ENCODE measurements at places on chromosomes 3 and 15.

- H3K4me1 ChIP-seq: peaks cover 5% of the 10 kb centered on the region
- H3K4me3 ChIP-seq: no peak overlapping the region
These were observed 424.0 kb upstream of the C2CD4B start for GRCh38 chr15:62588938-62589670.

GRCh38 chr3:191253089-191253799 lies 54.2 kb downstream of the OSTN start:
- H3K36me3 ChIP-seq: no peaks in the 10 kb centered on the region
- H3K4me3 ChIP-seq: no peak overlapping the region
- no peaks in the 10 kb centered on the region for H3K4me1 ChIP-seq
- H3K27me3 ChIP-seq: no peaks in the 10 kb centered on the region
- no peak overlapping the region for H3K27ac ChIP-seq
- no peak for DNase-seq

GRCh38 chr15:96331144-96331944 lies 844 bp downstream of the NR2F2 start:
- H3K27me3 ChIP-seq: no peaks in the 10 kb centered on the region
- peaks cover 33% of the 10 kb centered on the region for H3K36me3 ChIP-seq
- H3K4me1 ChIP-seq: no peaks in the 10 kb centered on the region
- peak overlapping the region; percentile 98 for H3K27ac ChIP-seq
- peak; percentile 62 for DNase-seq

- H3K27ac ChIP-seq: no peak overlapping the region
- H3K4me1 ChIP-seq: no peaks in the 10 kb centered on the region
- DNase-seq: no peak
- H3K4me3 ChIP-seq: no peak overlapping the region
- H3K27me3 ChIP-seq: no peaks in the 10 kb centered on the region
These were observed 539.1 kb upstream of the ROBO2 start for GRCh38 chr3:76500746-76501275.

DNA sequence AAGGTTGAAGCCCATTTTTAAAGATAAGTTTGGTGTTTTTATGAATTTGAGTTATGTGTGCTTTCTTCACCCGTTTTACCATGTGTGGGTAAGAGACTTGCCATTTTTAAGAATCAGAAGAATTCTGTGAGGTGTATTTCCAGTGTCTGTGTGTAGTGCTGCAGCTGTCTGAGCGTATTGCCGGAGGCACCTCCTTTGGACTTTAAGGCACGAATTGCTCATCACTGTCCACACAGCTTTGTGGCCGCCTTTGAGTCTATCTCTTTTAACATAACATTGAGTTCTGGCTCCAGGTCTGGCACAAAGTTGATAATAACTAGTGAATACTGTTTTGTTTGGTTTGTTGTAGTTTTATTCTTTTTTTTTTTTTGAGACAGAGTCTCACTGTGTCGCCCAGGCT lies 25.8 kb downstream of the SCG5 start:
- H3K27ac ChIP-seq: no peak overlapping the region
- no peaks in the 10 kb centered on the region for H3K36me3 ChIP-seq
- H3K27me3 ChIP-seq: no peaks in the 10 kb centered on the region
- no peak for DNase-seq

DNA sequence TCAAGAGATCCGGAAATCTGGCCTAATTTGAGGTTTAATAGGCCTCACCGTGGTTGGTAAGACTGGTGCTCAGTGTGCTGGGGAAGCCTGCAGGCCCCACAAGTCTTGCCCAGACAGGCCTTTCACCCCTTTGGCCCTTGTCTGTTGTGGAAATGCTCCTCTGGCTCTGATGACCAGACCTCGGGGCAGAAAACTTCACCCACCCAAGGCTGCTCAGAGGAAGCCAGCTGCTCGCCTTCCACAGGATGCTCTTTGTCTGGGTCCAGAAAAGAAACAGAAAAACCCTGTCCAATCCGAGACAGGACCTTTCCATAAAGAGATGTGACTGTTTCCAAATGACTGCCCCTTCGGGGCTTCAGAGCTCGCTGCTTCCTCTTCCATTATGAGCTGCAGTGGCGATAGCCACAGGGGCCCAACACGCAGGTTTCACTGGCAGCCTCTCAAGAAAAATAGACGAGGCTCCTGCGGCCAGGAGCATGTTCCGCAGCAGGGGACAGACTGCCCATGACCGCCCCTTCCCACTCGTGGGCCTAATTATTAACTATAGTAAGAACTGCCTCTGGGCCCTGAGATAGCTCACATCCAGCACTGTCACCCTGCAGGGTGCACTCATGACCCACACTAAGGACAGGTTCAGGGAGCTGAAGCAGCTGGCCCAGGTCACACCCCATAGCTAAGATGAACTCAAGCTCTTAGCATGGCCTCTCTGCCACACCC lies 6.8 kb upstream of the SNX22 start:
- peaks cover 27% of the 10 kb centered on the region for H3K4me1 ChIP-seq
- no peaks in the 10 kb centered on the region for H3K27me3 ChIP-seq
- peak overlapping the region; percentile 80 for H3K27ac ChIP-seq
- no peak for DNase-seq
- no peak overlapping the region for H3K4me3 ChIP-seq

- H3K27ac ChIP-seq: no peak overlapping the region
- no peak for DNase-seq
- H3K4me1 ChIP-seq: no peaks in the 10 kb centered on the region
- H3K36me3 ChIP-seq: no peaks in the 10 kb centered on the region
These were observed 339.1 kb downstream of the NTRK3 start for GRCh38 chr15:87917480-87917879.

DNA sequence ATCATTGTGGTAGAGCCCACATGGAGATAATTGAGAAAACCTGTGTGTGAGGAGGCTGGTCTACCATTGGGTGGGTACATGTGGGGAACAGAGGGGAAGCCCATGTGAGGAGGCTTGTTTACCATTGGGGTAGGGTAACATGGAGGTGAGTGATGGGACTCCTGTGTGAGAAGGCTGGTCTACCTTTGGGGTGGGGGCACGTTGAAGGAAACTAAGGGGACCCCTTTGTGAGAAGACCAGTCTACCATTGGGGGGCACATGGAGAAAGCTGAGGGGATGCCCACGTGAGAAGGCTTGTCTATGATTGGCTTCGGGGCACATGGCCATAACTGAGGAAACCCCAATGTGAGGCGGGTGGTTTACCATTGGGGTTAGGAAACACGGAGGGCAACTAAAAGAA lies 158.5 kb downstream of the FBLN2 start:
- H3K36me3 ChIP-seq: no peaks in the 10 kb centered on the region
- no peak overlapping the region for H3K27ac ChIP-seq
- no peaks in the 10 kb centered on the region for H3K27me3 ChIP-seq
- no peak for DNase-seq

DNA sequence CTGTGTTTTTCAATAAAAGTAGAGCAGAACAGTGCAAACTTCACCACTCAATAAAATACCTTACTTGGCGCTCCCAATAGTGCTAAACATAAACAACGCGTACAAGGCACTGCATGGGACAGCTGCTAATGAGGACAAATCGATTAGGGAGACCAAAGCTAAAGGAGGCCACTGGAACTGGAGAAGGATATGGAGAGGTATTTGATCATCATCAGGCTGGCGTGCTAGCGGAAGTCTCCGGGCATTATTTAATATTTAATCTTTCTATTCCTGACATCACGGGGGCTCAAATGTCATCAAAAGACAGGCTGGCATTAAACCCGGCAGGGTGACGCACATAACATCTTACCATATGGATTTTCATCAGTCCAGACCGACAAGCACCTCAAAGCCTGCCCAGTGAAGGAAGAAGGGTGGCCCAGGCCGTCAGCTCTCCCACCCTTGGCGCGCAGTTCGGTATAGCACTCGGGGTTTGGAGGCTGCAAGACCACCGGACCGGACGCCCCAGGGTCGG lies 604 bp downstream of the CCPG1 start:
- DNase-seq: no peak
- no peaks in the 10 kb centered on the region for H3K27me3 ChIP-seq
- peak overlapping the region; percentile 85 for H3K4me3 ChIP-seq
- peaks cover 2% of the 10 kb centered on the region for H3K4me1 ChIP-seq
- H3K36me3 ChIP-seq: peaks cover 2% of the 10 kb centered on the region

- no peak overlapping the region for H3K27ac ChIP-seq
- no peak for DNase-seq
- no peak overlapping the region for H3K4me3 ChIP-seq
These were observed 985.7 kb downstream of the TUSC7 start for GRCh38 chr3:117695321-117695720.

DNA sequence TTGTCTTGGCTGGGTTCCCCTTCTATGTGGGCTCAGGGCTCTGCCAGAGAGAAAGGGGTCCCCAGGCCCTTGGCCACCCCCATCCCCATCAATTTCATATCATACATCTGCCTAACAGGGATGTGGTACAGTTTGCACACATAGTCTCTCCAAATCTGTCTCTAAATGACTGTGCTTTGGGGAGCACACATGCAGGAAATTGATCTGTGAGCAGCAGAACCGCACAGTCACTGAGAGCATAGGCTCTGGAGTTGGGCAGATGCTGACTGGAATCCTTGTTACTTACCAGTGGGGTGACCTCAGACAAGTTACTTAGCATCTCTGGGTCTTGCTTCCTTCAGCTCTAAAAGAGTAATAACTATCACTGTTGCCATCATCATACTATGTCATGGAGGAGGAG lies 273.9 kb downstream of the ABHD5 start:
- H3K27me3 ChIP-seq: peaks cover 7% of the 10 kb centered on the region
- H3K4me3 ChIP-seq: no peak overlapping the region
- no peaks in the 10 kb centered on the region for H3K36me3 ChIP-seq
- H3K4me1 ChIP-seq: peaks cover 4% of the 10 kb centered on the region
- no peak overlapping the region for H3K27ac ChIP-seq

DNA sequence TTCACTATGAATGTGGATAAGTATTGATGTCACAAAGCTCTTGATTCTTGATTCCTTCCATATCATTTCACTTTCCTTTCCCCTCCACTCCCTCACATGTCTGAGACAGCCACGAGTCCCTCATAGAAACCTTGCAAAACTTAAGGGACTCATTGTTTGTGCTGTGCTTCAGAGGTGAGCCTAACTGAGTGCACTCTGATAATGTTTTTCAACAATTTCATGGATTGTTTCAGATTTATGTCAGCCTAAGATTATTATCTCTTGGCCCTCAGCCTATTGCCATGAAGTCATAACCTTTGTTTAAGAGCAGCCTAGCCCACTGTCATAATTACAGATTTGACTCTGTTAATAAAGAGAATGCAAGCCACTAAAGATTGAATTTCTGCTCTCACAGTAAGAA lies 363.6 kb downstream of the MECOM start:
- no peaks in the 10 kb centered on the region for H3K36me3 ChIP-seq
- H3K27ac ChIP-seq: no peak overlapping the region
- H3K4me3 ChIP-seq: no peak overlapping the region
- no peaks in the 10 kb centered on the region for H3K27me3 ChIP-seq
- H3K4me1 ChIP-seq: no peaks in the 10 kb centered on the region
- DNase-seq: no peak

DNA sequence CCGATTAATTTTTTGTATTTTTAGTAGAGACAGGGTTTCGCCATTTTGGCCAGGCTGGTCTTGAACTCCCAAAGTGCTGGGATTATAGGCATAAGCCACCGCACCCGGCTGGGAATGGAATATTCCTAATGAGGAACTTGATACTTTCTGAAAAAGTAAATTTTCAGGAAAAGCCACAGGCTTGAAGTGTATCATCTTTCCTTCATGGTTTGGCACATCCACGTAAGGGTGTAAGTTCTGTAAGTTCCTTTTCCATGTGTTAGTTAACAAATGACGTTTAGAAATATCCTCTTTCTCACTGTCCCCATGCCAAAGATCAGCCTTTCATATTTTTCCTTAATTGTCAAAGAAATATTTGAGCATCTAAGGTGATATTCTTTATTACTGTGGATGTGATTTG lies 24.9 kb downstream of the TMEM45A start:
- H3K4me1 ChIP-seq: peaks cover 2% of the 10 kb centered on the region
- H3K36me3 ChIP-seq: peaks cover 4% of the 10 kb centered on the region
- no peak for DNase-seq
- no peak overlapping the region for H3K27ac ChIP-seq

DNA sequence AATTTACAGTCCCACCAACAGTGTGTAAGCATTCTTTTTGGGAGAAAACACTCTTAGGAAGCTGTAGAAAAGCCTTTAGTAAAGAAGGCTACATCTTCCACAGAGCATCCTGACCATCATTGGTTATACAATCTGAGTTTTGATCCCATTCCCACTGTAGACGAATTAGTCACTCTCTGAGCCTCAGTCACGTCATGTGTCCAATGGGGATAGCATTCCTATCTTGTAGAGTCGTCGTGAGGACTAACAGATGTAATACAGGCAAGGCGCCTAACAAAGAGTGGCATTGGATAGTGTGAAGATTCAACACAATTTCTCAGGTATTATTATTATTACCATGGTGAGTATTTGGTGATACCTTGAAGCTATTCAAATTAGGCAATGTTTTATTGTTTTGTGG lies 44.0 kb upstream of the ALDH1A3 start:
- H3K27ac ChIP-seq: no peak overlapping the region
- DNase-seq: no peak
- H3K4me1 ChIP-seq: no peaks in the 10 kb centered on the region
- H3K27me3 ChIP-seq: no peaks in the 10 kb centered on the region
- H3K4me3 ChIP-seq: no peak overlapping the region

DNA sequence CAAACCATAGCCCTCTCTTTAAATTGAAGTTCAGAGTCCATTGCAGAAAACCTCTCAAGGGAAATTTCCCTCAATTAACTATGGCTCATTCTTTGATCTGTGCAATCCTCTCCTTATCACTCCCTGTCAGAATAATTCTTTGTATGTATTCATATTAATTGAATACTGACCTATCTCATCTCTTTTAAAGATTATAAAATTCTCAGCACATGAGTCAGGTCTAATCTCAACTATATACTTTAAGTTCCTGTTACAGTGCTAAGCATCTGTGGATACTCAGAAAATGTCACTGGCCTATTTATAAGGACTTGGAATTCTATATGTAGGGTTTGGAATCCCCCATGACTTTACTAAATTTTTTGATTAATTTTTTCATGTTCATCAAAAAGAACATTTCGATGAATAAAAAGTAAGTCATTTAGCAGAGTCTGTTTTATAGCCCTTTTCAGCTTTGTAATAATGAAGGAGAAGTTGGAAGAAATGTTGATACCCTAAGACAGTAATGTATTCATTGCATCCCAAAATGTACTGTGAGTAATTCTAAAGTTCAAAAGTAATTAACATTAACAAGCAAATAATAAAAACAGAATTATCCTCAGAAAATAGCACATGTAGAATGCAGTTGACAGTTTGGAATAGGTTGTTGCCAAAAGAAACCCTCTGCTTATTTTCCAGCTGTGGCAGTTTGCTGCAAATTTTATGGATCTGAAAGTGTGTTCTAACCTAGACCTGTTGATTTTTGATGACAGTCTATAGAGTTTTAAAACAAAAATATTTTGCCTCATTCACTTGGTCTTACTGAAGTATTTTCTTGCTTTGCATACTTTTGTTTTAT lies 503.4 kb upstream of the CBLB start:
- H3K4me3 ChIP-seq: no peak overlapping the region
- peak; percentile 18 for DNase-seq
- H3K27me3 ChIP-seq: no peaks in the 10 kb centered on the region

DNA sequence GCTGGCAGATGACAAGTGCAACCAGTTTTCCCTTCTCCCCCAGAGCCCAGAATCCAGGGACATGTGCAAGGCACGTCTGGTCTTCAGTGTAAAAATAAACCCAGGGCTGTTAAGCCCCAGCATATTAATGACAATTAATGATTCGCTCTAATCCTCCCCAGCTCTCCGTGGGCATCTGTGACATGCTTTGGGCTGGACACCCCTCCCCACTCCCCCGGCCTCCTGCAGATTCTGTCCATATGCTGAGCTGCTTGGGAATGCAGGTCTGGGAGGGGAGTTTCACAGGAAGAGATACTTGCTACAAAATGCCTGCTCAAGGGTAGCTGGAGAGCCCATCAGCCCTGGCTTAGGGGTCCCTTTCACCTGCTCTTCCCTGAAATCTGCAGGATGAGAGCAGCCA lies 43.0 kb upstream of the NTRK3 start:
- H3K27ac ChIP-seq: no peak overlapping the region
- no peaks in the 10 kb centered on the region for H3K36me3 ChIP-seq

Data from mesenchymal stem cell (in vitro differentiated cells and primary cell).